ENCODE measurements at places on chromosomes 1 and 21. TPM values are rescaled to one million over a fixed set of nuclear protein-coding genes. Genes with fewer than 3 reads are reported as not detected.
A peak's percentile ranks its signal among the peaks of the same experiment; 100 is the strongest.

DNA sequence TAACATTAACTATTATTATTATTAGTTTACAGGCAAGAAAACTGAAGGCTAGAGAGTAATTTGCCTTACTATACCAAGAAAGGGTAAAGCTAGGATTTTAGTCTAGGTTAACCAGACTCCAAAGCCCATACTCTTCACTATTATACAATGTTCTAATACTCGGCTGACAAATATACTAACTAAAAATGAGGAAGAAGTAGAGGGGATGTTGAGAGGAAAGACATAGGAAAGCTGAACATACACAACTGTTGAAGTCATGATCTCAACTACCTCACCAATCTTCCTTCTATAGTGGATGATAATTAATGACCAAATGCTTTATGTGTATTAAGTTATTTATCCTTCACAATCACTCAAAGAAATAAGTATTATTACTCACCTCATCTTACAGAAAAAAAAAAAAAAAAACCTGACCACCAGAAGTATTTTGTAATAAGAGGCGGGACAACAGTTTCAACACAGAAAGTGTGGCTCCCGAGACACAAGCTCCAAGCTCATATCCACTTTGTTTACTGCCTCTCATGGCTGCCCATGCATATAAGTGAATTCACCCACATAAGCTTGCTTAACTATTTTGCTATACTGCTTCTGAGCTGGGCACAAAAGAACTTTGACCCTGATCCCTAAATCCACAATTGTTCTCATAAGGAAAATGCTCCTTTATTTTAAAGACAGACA is 78.0 kb downstream of the USP1 start:
- DNase-seq, result no peak

- no peak for DNase-seq
Measured at GRCh38 chr1:30133414-30134055, 589.9 kb downstream of the MATN1 start.

GRCh38 chr1:216114180-216114579 is 309.1 kb downstream of the USH2A start:
- DNase-seq, result no peak

DNA sequence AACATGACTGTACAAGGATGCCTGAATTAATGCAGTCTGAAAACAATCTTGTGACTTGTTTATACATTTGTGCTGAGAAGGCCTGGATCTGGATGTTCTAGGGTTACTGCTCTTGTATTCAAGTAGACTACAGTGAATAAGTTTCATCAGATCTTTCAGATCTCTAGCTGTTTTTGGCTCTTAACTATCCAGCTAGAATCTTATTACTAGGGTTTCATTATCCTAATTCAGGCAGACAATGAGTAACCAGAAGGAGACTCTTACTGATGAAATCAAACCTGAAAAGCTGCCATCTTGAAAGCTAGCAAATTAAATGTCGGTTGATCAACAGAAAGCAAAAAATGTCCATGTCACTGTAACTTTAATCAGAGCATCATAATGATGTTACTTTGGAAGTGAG is 112.5 kb upstream of the KCNK2 start:
- no peak for DNase-seq

GRCh38 chr21:45562402-45562801 is 20.2 kb upstream of the SLC19A1 start:
- peak; percentile 16 for DNase-seq

NFASC gene
- 22.3 TPM for total RNA-seq

TMOD4 gene
- not detected for total RNA-seq
